Central memory CD4-positive, alpha-beta T cell (primary cell): ENCODE measurements at places on chromosomes 11 and 22.

- no peak for DNase-seq
Observed at GRCh38 chr22:44801476-44801875, 49.1 kb downstream of the ARHGAP8 start.

- no peak for DNase-seq
Observed at GRCh38 chr11:97856666-97857065, 1164.1 kb upstream of the CNTN5 start.

DNA sequence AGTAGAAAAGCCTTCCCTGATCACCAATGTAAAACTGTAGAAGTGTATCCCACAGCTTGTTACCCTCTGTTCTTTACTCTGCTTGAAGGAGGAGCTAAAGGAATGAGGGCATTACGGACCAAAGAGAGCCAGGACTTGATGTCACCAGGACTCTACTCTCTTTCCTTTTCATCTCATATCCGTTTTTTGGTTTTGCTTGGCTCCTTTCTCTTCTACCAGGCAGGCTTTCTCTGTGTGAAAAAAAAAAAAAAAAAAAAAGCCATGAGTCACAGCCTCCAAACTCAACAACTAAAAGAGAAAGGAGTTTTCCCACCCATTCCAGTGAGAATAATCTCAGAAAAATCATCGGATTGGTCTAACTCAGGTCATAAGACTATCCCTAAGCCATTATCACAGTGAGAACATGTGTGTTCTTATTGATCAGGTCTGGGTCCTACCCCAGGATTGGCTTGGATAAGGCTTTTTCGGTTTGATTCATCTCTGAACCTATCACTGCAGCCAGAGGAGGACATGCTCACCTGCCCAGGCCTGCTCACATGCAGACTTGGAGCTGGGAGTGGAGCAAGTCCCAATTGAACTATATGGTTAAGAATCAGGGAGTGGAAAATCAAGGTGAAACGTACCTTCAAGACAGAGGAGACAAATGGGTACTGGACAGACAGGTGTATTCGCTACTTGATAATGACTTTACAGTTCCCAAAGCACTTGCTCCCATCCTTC is 19.4 kb upstream of the LRRC55 start:
- DNase-seq, result no peak

DNA sequence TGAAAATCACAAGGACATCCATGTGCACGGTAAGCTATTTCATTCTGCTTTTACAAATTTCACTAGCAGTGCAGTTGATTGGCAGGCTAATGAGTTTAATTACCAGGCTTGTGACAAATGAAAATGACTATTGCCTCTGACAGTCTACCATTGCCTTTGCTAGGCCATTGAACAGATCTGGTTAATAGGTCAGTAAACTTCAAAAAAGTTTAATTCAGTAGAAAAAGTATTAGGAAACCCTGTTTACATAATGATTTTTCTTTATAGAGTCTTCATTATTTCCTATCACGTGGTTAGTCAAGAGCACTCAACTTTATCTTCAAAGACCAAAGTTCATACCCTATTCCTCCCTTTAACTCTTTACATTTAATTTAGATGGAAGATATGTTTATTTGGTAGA is 77.0 kb downstream of the PRMT3 start:
- DNase-seq, result no peak

DNA sequence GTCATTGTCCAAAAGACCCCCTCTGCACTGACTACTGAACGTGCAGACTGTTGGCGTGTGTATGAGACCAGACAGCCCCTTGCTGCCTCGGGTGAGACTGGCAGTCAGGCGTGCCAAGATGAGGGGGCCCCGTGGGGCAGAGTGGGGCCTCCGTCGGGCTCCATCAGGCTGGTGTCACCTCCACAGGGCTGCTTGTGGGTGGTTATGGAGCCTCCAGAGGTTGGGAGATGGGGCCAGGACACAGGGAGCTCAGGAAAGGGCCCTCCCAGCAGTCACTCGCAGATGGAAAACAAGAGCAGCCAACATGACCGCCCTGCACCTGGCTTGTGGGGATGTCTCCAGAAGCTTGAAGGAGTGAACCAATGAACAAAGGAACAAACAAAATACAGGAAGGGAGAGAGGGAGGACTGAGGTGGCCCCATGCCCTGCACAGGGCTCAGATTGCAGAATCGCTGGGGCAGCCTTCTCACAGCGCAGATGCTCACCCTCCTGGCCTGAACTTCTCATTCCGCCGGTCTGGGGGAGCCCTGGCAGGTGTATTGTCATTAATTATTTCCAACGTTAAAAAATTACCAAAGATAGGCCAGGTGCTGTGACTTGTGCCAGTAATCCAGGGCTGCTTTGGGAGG is 5.5 kb upstream of the PHLDA2 start:
- DNase-seq, result no peak

DNA sequence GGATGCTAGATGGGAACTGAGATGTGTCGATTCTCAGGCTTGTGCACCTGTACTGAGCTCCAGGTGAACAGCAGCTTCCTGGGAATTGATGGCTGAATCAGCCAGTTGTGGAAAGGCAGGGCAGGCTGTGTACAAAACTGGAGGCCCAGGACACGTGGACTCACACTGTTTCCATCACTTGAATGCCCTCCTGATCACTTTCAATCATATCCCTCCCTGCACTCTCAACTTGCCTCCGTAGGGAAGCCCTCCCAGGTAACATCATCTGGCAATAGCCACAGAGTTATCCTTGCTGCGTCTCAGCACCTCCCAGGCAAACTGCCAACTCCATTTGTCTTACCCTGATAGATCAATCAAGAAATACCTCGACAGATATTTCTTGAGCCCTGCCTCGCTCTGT is 10.1 kb downstream of the FAM83F start:
- DNase-seq, result no peak

DNA sequence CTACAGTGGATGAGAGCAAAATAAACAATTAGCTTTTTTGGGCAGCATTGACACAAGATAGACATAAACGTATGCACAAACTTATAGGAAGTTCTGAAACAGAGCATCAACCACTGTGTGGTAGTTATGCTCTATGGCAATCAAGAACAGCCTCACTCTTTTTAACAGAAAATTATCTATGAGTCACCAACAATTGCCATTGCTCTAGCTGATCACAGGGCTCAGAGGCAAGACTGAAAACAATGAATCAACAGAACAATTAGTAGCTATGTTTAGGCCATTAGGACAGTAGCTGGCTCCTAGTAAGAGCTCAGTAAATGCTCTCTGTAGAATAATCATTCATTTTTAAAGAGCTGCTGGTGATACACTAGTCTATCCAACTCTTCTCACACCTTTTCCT is 34.9 kb upstream of the PICALM start:
- no peak for DNase-seq

GRCh38 chr11:91664521-91664920 is 560.1 kb upstream of the FAT3 start:
- no peak for DNase-seq
